Choroid plexus epithelial cell (primary cell): ENCODE measurements at places on chromosomes 7 and 10.
A peak's percentile ranks its signal among the peaks of the same experiment; 100 is the strongest.

- no peak for DNase-seq
These were observed 754.7 kb downstream of the GRID1 start for GRCh38 chr10:85611746-85612377.

- DNase-seq = no peak
These were observed 4.4 kb upstream of the MPP7 start for GRCh38 chr10:28307267-28307666.

DNA sequence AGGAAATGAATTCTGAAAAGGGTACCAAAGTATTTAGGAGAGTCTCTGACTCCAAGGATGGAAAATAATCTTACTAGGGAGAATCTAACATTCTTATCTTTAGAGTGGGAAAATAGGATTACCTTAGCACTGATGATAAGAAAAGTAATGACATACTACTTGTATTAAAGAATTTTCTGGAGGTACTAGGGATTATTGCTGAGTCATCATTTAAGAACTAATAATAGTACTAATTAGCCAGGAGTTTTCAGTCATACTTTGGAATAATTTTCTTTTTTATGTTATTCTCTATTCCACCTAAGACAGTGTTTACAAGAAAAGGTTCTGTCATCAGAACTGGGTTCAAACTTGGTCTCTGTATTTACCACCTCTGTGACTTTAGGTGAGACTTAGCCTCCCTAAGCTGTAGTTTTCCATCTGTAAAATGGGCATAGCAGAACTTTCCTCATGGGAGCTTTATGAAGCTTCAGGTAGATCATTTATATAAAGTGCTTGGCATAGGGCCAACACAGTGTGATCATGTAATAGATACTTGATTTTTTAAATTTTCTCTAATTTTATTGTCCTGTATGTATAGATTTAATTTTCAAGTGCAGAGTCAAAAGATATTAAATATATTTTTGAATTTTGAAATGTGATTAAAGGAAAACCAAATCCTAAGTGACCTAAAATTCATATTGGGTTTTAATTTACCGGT, 20.4 kb downstream of the ITGB8 start:
- DNase-seq = no peak

GRCh38 chr10:78686444-78687060, 382.2 kb upstream of the ZMIZ1 start:
- no peak for DNase-seq

DNA sequence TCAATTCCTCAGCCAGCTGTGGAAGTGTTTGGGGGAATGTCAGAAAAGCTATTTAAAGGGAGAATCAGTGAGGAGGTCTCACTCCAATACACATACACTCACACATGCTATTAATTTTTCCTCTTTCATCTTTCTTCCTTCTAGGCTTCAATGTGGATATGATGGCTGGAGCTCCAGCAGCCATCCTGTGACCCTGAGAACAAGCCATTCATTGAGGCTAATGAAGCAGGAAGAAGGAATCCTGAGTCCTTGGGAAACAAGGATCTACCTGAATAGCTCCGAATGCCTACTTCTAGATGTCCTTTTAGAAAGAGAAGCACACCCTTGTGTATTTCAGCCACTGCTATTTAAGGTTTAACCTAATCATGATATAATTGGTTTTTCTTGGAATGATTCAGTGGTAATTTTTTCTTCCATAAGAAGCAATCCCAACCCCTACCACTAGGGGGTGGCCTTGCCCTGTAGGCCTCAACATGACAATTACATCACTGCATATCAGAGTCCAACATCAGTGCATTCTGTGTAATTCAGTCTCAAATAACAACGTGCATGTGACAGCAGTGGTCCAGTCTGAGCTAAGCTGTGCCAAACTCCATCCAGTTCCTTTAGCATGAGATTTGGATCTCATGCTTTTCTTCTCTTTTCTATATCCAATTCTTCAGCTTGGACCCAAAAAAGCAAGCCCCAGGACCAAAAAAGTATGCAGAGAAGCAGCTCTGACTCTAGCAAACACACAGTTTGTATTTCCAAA, 85.3 kb upstream of the ANKRD1 start:
- peak; percentile 94 for DNase-seq

DNA sequence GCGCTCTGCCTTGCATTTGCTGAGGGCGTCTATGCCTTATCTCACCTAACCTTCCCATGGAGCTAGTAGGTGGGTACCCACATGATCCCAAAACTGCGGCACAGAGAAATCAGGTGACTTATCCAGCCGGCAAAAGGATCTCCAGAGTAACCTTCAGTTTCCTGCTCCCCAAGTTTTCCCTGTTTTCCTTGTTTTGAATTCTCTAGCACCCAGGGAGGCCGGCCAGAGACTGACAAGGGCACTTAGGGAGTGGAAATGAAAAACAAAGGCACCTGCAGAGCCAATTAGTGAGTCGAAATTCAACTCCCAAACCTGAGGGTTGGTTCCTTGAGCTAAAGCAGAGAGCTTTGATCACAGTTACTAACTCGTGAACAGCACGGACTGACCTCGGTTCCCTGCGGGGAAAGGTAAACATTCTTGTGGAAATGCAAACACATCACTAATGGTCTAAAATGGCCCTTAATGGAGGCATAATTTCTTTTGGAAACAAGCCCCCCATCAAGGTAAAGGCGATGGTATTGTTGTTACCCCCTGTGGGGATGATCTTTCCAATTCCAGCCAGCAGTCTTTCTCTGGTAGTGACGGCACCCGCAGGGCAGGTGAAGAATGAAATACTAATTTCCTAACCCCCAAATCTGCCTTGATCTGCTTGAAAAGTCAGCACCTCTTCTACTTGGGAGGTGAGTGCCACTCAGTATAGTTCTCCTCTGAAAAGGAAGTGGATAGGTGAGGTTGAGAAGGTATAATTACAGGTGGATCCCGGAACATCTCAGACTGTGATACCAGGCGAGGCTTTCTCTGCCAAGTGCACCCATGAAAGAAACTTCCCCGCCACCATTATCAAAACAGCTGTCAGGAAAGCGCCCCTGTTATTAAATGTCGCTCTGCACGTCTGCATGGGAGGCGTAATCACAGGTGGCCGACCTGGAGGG, 365.6 kb upstream of the AUTS2 start:
- no peak for DNase-seq

- DNase-seq = no peak
These were observed 8.6 kb downstream of the CTBP2 start for GRCh38 chr10:125151553-125152449.

DNA sequence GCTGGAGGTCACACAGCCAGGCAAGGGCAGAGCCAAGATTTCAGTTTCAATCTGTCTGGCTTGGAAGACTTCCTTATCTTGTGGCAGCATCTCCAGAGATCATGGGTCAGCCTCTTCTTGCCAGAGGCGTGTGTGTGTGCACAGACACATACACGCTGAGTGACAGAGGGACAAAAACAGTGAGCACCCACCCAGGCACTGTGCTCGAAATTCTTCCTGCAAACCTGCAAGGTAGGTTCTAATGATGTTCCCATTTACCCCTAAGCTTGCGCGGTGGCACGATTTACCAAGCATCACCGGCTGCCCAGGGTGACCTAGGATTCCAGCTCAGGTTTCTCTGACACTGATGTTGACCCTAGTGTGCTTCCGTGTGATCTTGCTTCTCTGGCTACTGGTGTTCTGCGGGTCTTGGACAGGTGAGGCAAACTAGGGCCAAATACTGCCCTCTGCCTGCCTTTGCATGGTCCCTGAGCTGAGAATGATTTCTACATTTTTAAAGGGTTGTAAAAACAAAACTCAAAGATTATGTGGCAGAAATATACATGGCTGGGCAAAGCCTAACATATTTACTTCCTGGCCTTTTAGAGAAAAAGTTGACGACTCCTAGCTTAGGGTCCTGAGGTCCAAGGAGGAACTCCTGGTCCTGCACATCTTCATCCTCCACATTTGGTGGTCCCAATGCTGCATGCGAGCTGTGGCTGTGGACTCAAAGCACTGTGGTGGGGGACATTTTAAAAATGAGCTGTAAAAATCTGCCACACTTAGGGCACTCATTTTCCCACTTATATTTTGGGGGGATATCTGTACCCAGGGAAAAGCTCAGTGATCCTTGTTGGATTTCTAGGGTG, 268.5 kb downstream of the RPS24 start:
- DNase-seq = peak; percentile 21

DNA sequence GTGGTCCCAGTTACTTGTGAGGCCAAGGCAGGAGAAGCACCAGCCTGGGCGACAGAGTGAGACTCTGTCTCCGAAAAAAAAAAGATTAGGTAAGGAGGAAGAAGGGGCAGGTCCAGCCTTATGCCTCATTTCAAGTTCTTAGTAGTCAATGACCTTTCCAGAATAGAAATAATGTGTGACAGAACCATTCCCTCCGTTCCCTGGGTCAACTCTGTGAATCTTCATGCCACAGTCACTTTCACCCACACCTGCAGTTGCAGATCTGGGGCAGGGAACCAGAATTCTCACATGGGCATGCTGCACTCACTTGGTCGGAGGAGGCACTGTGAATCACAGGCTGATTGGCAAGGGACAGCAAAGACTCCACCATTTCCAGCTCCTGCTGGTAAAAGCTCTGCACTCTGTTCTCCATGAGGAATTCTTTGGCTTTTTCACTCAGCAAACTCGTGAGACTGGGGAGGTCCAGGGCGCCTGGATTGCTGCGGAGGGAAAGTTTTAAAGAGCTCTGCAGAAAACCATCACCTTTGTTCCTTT, 20.7 kb downstream of the STN1 start:
- peak; percentile 35 for DNase-seq

DNA sequence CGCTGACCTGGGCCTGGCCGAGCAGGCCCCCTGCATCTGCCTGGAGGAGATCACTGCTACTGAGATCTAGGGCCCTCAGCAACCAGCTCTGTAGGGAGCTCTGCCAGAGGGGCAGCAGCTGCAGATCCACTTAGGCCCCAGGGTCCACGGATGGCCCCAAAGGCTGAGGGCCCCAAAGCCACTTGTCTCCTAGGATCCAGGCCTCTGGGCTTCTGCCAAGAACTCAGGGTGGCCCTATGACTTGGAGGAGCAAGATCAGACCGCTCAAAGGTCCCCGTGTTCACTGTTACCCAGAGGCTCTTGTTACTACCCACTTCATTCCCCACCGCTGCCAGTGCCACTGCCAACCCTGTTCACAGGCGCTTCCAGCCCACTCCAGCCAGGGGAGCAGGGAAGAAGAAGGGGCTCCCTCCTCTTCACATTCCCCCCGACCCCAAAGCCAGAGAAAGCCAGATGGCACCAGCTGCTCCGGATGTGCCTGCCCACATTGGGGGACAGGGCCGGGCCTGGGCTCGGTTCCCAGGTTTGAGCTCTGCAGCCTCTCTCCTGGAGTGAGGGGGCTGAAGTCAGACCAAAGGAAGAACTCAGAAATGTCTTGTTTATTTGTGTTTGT, 7.6 kb downstream of the LZTS2 start:
- DNase-seq = no peak

DNA sequence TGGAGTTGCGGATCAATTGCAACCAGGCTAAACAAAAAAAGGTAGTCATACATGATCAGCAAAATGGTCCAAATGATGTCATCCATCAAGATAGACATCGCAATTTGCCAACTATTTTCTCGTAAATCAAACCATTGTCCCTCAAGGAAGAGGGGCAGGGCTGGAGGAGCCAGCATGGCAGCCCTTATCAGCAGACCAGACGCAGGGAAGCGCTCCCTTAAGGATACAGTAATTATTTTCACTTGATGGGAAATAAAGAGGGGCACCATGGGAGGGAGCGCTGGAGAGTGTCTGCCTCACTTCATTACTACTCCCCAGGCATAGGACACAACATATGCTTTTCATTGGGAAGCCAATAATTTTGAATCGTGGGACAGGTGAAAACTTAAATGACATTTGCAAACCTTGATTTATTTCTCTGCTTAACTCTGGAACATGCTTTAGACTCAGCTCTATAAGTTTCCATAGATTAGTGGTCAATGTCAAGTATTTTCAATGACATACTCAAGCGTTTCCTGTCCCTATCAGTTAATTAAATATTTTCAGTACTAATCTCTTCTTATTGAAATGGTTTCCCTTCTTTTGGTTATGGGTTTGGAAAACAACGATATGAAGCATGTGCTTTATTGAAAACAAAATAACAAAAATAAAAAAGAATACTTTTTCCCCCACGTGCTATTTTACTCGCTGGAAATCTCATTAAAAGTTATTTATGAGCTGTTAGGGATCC, 202.4 kb upstream of the HABP2 start:
- DNase-seq = no peak

GRCh38 chr7:124915242-124915641, 14.4 kb downstream of the POT1 start:
- DNase-seq = no peak

- no peak for DNase-seq
These were observed 280.4 kb upstream of the ZNF32 start for GRCh38 chr10:43929122-43929521.

DNA sequence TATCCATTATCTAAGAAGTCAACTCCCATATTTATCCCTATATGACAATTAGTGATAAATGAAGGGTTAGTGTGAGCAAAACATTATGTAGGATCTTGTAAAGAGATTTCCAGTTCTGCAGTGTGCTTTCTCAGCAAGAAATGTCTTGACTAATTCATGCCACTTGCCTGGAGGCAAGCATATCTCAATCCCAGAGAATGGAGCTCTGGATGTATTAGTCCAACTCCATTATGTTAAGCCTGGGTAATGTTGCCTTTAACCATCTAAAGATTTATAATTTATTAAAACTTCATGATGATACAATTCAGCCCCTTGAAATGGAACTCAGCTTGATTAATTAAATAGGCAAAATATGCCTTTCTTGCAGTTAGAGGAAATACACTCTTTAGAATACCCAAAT, 1079.9 kb upstream of the LRRTM3 start:
- no peak for DNase-seq

- DNase-seq = no peak
These were observed 93.1 kb downstream of the PDGFA start for GRCh38 chr7:426510-426909.

GRCh38 chr10:95503001-95503400, 58.2 kb downstream of the SORBS1 start:
- DNase-seq = no peak

DNA sequence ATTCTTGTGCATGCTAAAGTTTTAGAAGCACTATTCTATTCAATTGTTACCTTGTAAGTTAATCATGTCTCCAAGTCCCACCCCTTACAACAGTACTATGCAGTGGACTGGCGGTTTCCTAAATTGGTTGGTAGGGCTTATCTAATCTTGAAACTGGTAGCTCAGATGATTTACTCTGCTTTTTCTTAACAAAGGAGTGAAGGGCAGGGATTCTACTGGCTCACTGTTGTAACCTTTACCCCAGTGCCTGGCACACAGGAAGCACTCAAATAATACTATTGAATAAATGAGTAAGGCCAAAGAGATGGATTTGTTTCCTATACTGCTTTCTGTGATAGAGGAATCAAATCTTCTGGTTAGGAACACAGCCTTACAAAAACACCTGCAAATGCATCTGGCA, 46.0 kb upstream of the CYCS start:
- no peak for DNase-seq

- DNase-seq = no peak
These were observed 41.2 kb downstream of the SPAG6 start for GRCh38 chr10:22386503-22386902.
